Sigmoid colon (tissue), 7 donors: ENCODE measurements at places on chromosomes 7 and 10.

- no peak for DNase-seq
Observed at GRCh38 chr7:15783987-15784693, 97.7 kb upstream of the MEOX2 start.

DNA sequence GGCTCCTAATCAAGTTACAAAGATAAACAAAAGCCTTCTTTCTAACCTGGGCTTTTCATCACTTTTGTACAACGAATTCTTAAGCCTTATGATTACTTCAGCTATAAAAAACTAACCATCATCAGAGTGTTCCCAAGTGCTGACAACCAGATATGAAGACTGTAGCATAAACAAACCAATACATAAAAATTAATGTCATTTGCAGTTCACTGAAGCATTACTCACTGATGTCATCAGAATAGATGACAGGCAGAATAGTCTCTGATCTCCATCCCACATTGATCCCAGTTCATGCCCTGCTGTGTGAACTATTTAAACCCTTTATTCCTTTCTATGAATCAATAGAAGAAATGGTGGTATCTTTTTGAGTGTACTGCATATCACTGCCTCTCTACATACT lies 84.4 kb downstream of the DNAJC1 start:
- DNase-seq = no peak

- DNase-seq = peak; percentile 60
Observed at GRCh38 chr10:132546567-132547420, 9.2 kb downstream of the INPP5A start.

DNA sequence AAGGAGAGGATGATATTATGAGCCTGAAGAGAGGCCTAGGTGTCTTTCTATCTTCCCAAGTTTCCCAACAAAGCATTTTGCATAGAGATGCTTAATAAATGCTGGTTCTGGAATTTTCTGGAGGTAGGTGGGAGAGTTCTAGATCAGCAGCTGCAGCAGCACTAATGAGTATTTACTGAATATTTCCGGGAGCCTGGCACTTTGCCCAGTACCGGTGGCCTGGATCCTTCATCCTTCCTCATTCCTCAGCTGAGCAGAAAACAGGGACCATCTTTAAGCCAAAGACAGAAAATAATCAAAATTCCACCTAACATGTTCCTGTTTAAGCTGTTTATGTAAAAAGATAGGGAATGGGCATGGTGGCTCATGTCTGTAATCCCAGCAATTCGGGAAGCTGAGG lies 813.2 kb upstream of the AUTS2 start:
- no peak for DNase-seq

DNA sequence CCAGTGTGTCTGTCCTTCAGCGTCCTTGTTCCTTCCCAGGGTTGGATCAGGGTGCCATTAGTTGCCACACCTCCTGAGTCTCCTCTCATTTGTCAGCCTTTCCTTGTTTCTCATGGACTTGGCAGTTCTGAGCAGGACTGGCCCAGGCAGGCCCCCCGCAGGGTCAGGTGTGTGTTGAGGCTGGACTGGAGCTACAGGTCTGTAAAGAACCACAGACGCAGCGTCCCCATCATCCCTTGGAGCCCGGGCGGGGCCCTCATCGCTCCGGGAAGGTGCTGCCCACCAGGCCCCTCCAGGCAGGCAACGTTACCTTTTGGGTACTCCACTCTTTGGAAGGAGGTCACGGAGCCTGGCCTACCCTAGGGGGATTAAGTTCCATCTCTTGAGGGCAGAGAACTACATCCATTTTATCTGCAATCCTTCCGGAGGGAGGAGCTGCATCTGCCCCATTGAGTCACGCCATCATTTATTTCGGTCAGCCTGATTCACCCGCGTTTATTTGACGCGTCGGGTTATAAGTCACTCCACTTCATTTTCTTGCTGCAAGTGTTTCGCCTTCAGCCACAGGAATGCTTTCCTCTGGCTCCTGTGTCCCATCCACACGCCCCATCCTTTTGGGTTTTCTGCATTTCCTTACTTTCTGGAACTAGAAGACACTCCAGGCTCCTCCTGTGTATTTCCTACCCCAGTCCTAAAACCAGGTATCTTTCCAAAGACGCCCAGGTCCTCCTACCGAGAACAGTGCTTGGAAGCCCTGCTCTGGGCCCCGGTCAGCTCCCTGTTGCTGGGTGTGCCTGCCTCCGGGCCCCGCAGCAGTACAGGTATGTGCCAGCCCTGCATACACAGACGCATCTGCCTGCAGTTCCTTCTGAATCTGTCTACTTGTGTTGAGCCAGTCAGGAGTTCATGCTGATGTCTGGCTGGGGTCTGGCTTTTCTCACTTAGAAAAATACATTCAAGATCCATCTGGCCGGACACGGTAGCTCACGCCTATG lies 141.9 kb downstream of the MAD1L1 start:
- DNase-seq = no peak

DNA sequence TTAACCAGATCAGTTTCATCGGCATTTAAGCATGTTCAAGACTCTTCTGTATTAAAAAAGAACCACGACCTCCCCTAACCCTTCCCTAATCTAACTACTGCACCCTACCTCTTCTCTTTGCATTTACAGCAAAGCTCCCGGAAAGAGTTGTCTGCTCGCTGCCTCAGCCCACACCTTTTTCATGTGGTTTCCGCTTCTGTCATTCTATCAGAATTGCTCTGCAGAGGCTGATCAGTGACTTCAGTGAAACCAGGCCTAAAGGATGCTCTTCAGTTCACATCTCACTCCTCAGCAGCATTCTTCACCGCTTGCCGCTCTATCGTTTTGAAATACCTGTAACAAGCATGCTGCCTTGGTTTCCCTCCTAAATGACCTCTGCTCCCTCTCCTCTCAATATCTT lies 160.9 kb downstream of the SDK1 start:
- no peak for DNase-seq

DNA sequence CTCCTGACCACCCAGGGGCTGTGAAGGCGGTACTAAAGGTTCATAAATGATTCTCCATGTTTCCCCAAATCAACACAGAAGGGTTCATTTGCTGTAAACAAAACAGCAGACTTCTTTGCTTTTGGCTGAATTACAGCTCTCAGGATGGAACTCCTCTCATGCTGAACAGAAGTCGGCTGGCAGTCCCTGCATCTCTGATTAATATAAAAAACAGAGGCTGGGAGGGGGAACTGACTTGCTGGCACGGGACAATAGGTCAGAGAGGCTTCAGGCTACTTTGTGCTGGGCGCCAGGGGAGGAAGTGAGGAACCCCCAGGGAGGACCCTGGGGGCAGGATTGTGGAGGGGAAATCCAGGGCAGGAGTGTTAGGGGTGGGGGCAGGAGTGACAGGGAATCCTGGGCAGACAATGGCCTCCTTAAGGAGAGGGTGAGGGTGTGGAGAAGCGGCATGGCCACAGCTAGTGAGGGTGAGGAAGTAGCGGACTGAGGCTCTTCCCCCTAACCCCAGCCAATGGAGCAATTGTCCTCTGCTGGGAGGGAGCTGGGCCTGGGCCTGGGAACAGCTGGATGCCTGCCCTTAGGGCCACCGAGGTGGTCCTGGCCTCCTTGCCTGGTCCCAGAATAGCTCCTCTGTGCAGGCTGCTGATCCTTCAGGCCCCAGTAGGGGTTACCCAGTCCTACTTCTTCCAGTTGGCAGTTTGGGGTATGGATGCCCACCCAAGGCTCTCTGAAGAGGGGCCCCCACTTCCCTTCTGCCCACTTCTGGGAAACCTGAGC lies 9.2 kb upstream of the SFRP5 start:
- no peak for DNase-seq

- no peak for DNase-seq
Observed at GRCh38 chr10:108496106-108496505, 1331.6 kb upstream of the SORCS1 start.

GRCh38 chr10:105258036-105258673 lies 617.1 kb downstream of the SORCS3 start:
- DNase-seq = no peak

GRCh38 chr10:6148251-6148701 lies 54.5 kb upstream of the PFKFB3 start:
- no peak for DNase-seq

GRCh38 chr10:128268015-128268722 lies 141.9 kb upstream of the MKI67 start:
- DNase-seq = no peak

- DNase-seq = peak; percentile 69
Observed at GRCh38 chr10:99330347-99330924, 1.3 kb downstream of the CNNM1 start.

DNA sequence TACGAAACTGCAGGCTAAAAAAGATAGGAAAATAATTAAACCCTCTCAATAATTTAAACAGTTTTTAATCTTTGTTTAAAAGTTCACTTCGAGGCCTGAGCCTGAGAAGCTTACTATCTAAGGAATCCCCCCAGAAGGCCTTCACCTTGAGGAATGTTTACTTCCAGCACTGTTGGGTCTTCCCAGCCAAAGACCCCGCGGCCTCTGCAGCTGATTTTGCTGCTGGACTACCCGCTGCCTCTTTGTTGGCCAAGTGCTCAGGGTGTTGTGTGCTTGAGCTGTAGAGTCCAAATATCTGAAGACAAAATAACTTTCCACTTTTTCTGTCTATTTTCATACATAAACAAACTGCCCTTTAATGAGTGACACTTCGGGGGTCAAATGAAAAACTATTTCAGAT lies 292.7 kb downstream of the GLRX3 start:
- no peak for DNase-seq

GRCh38 chr7:105825371-105825770 lies 51.0 kb downstream of the ATXN7L1 start:
- no peak for DNase-seq

DNA sequence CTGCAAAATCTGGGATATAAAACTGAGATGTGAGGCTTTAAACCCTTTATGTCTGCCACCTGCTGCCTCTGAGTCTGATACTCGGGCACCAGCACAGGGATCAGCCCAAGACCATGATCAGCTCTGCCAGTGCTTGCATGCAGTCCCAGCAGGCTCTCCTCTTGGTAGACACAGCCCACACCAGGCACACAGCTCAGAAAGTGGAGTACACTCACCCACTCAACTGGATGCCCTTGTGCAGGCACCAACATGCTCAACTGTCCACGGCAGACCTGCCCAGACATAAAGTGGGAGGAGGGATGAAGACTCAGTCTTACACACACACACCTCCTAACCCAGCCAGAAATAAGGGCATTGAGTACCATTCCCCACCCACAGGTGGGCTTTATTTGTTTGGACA lies 18.2 kb upstream of the MYH16 start:
- no peak for DNase-seq

- DNase-seq = no peak
Observed at GRCh38 chr10:26169466-26169865, 47.1 kb upstream of the GAD2 start.

DNA sequence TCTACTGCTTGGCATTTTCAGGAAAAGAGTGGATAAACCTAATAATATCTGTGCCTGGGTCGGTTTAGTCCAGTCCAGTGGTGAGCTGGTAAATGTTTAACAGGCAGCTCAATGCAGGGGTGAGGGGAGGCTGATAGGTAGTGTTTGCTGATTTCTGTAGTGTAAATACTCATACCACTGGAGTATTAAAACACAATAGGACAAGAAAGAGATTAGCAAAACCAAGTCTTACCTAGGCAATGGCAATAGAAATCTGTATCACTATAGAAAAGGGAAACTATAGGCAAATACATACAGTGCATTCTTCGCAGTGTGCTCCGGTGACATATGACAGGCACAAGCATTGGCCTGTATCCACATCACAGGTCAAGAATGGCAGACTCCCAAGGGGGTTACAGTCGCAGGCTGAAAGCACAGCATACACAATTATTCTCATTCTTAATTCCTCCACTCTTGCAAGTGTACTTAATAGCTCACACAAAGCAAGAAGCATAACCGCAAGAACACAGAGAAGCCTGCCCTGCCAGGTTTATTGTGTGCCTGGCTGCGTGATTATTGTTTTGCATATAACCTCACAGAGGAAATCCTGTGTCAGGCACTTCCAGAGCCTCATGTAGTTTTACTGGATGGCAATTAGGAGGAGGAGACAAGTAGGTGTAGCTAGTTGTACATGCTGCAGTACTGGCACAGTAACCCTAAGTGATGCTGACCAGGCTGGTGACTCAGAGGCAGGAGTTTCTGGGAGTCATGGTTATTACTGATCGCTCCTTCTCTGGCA lies 35.0 kb downstream of the LAMB4 start:
- DNase-seq = peak; percentile 88

DNA sequence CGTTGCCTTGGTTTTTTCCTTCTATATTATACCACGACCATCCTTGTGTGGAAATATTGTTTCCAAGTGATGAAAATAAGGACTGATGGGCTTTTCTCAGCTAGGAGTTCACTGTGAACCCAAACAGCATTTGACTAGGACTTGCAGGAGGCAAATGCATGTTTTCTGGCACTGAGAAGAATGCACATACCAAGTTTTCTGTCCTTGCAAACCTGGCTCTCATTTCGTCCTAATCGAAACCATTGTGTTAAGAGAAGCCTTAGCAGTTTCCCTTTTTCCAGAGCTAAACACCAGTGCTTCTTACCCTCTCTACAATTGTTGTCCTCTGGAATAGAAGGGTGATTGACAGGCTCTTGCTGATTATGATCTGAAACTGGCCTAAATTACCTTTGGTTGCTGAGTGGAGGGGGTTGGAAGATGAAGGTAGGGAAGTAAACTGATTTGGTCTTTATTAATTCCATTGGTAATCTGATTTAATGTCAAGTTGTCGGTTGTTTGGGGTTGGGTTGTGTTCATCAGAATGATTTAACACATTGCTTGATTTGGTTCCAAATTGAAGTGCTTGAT lies 33.1 kb upstream of the ELMO1 start:
- DNase-seq = no peak
